ENCODE measurements at places on chromosomes 12 and 14.

GRCh38 chr12:30959110-30959710 is 32.7 kb downstream of the TSPAN11 start:
- DNase-seq, result no peak

- no peak for DNase-seq
Observed at GRCh38 chr14:91035855-91036254, 24.6 kb downstream of the RPS6KA5 start.

DNA sequence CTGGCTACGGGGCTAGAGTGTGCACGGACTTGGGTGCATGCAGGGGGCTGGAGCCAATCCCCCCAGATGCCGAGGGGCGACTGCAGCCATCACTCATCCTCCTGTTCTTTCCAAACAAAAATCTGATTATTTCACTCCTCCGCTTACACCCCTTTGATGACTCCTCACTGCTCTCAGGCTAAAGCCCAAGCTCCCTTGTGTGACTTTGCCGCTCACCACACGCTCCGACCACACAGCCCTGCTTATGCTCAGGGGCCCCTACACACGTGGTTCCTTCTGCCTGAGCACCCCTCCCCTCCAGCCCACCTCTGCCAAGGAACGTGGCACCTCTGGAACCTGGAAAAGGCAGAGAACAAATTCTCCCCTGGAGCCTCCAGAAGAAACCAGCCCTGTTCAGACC is 13.7 kb downstream of the CHFR start:
- DNase-seq, result no peak

DNA sequence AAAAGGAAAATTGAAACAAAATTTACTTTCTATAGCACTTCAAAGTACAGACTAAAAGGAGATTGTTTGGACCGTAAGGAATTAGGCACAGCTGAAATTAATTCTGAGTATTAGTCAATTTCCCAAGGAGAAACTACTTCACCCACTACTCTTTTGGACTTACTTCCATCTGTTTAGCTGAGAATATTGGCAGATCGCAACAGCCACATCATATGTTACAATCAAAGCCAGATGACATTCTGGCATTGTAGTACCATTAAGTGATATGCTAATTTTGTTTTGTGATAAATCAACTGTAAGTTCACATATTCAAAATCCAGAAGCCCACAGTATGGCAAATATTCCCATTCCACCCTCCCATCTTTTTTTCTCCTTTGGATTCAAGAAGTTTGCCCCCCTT is 47.1 kb upstream of the ANKS1B start:
- no peak for DNase-seq

DNA sequence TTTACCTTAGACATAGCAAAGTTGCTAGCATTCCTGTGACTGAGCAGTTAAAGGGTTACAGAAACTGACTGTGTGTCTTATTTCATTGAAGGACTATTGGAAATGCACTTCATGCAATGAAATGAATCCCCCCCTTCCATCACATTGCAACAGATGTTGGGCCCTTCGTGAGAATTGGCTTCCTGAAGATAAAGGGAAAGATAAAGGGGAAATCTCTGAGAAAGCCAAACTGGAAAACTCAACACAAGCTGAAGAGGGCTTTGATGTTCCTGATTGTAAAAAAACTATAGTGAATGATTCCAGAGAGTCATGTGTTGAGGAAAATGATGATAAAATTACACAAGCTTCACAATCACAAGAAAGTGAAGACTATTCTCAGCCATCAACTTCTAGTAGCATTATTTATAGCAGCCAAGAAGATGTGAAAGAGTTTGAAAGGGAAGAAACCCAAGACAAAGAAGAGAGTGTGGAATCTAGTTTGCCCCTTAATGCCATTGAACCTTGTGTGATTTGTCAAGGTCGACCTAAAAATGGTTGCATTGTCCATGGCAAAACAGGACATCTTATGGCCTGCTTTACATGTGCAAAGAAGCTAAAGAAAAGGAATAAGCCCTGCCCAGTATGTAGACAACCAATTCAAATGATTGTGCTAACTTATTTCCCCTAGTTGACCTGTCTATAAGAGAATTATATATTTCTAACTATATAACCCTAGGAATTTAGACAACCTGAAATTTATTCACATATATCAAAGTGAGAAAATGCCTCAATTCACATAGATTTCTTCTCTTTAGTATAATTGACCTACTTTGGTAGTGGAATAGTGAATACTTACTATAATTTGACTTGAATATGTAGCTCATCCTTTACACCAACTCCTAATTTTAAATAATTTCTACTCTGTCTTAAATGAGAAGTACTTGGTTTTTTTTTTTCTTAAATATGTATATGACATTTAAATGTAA is 31.5 kb downstream of the MDM2 start:
- no peak for DNase-seq

GRCh38 chr14:70873627-70874026 is 33.6 kb upstream of the PCNX1 start:
- no peak for DNase-seq

DNA sequence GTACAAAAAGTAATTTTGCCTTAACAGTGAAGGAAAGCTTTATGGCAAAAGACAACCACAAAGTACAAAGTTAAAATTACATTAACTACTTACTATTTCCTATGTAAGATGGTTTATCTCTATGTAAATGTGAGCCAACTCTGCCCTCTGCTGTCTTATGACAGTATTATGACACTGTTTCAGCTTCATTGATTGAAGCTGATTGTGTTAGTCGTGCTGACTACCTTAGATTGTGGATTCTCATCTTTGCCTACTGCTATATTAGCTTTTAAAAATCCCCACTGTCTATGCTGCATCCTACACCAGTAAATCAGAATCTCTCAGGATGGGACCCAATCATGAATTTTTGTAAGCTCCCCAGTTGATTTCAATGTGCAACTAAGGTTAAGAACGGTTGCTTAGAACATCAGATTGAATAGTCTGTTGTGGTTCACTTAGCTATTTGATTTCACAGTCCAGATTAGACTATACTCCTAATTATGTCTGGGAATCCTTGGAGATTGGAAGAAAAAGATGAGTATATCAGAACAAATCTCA is 12.2 kb upstream of the SPTB start:
- DNase-seq, result no peak

DNA sequence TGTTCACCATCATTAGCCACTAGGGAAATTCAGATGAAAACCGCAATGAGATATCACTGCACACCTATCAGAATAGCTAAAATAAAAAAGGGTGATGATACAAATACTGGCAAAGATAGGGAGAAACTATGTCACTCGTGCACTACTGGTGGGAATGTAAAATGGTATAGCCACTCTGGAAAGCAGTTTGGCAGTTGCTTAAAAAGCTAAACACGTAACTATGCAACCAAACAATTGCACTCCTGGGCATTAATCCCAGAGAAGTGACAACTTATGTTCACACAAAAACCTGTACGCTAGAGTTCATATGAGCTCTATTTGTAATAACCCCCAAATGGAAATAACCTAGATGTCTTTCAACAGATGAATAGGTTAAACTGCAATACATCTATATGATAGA is 35.4 kb downstream of the GPR135 start:
- no peak for DNase-seq

GRCh38 chr12:96248136-96248931 is 54.2 kb downstream of the ELK3 start:
- DNase-seq, result no peak

DNA sequence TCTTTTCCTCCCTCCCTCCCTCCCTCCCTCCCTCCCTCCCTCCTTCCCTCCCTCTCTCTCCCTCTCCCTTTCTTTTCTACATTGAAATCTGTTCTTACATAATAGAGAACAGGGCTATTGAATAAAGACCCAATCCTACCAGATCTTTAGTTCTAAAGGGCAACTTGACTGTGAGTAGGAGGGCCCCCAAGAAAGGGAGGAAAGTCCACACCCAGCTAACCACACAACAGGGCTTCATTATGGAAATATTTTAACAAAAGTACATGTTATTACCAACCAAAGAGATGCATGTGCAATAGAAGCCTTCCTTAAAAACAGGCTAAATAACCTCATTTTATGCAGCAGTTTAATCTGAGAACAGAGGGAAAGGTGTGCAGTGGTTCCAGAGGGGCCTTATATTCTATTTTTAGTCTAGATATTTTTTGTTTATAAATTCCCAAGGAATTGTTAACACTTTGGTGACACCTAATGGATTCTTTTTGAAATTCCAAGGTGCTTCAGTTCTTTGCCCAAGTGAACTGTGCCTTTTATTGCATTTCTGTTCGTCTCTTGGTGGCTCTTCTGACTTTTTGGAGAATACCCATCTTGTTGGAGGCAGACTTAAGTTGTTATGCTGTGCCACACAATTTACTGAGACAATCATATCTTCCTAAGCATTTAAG is 63.0 kb downstream of the GNS start:
- DNase-seq, result no peak

GRCh38 chr14:99050309-99050708 is 221.7 kb downstream of the BCL11B start:
- no peak for DNase-seq

Data from left colon (tissue), 2 donors.